Iris pigment epithelial cell (primary cell): ENCODE measurements at places on chromosomes 3 and 15.

- no peak for DNase-seq
These were observed 57.0 kb upstream of the LIMD1 start for GRCh38 chr3:45537616-45537969.

DNA sequence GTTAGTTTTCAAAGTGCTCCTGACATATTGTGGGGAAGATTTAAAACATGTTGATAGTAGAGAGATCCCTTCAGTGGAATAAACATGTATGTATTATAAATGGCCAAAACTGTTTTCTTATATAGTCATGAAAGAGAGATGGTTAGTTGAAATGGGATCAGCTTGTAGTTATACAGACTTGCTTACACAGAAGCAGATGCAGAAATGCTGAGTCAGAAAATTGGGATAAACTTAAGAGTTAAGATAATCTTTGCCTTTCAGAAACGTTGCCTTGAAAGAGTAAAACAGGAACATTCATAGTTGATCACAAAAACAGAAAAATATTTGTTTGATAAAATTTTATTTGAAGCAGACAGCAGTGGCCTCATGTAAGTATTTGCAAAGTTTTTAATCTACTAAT, 433.2 kb upstream of the BCHE start:
- no peak for DNase-seq

GRCh38 chr3:63228677-63229076, 49.4 kb upstream of the SYNPR start:
- DNase-seq, result peak; percentile 54

GRCh38 chr15:38564557-38565286, at the start of gene RASGRP1:
Gene RASGRP1, minus strand, starts transcription at chr15:38564814. Its CDS starts 186 bp downstream, at chr15:38564628.
- peak; percentile 50 for DNase-seq

- no peak for DNase-seq
These were observed 14.9 kb upstream of the SLC27A2 start for GRCh38 chr15:50167110-50167509.

DNA sequence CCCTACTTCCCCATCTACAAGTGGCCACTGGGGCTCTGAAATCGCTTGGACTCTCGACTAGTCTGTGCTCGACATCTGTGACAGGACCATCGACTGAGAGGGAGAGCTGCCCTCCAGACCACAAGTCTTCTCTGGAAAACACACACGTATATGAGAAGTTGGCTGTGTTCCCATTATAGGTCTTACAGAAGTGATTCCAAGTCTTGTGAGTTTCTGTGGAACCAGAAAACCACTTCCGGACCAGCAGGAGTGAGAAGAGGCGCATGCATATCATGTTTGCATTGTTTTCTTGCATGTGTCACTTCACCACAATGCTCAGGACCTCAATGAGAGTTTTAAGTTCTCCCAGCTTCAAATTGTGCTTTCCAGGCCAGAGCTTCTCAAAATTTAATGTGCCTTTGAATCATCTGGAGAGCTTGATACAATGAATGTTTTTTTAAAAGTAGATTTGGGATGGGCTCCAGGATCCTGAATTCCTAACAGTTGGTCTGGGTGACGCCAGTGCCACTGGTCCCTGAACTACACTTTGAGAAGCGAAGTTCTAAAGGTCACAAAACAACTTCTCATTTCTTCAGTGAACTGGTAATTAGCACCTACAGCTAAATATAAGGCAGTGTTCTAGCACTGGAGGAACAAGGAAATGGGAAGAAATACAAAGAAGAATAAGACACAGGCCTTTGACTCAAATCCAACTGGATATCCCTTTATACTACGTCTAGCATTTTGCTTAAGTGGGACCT, 15.7 kb downstream of the LIPC start:
- DNase-seq, result peak; percentile 81

GRCh38 chr15:50077176-50077575, 41.9 kb downstream of the ATP8B4 start:
- DNase-seq, result no peak

DNA sequence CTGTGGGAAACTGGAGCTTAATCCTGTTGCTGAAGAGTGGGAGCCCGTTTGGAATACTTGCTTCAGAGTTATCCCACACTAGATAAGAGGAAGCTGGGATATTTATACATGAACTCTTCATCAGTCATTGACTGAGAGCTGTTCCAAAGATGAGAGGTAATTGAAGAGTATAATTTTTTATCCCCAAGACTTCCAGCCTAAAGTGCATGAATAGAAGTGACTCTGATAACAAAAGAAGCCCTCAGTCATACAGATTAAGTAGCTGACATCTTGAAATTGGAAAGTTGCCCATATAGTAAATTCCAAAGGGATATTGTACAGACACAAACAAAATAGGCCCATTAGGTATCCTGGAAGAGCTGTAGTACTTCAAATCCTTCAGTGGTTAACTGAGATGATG, 268.0 kb downstream of the EPHA3 start:
- DNase-seq, result no peak

DNA sequence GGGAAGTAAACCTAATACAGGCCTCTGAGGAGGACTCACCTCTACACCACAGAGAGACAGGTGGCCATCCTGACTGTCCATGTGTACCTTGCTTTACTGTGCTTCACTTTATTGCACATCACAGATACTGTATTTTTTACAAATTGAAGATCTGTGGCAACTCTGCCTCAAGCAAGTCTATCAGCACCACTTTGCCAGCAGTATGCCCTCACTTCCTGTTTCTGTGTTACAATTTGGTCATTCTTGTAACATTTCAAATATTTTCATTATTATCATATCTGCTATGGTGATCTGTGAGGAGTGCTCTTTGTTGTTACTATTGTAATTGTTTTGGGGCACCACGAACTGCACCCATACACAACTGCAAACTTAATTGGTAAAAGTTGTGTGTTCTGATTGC, 78.0 kb downstream of the BBX start:
- no peak for DNase-seq

GRCh38 chr3:61417352-61417751, 144.0 kb upstream of the PTPRG start:
- DNase-seq, result peak; percentile 10

- DNase-seq, result peak; percentile 38
These were observed 7.7 kb downstream of the NR2F2 start for GRCh38 chr15:96338074-96338765.

DNA sequence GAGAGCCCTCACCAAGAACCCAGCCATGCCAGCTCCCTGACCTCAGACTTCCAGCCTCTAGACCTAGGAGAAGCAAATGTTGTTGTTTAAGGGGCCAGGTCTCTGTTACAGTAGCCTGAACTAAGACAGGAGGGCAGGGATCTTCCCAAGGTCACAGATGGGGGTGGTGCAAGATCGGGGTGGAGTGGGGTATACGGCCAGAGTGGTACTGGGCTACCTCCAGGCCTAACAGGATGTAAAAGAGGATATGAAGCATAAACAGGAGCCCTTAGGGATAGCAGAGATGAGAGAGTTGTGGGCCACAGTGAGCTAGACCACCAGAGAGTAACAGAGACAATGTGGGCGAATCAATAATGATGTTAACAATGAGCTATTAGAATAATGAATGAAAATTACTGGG, 82.9 kb downstream of the TOP2B start:
- no peak for DNase-seq

GRCh38 chr3:96300743-96301142, 513.7 kb upstream of the EPHA6 start:
- no peak for DNase-seq

GRCh38 chr15:25251700-25252390, 187.0 kb downstream of the UBE3A start:
- DNase-seq, result no peak

DNA sequence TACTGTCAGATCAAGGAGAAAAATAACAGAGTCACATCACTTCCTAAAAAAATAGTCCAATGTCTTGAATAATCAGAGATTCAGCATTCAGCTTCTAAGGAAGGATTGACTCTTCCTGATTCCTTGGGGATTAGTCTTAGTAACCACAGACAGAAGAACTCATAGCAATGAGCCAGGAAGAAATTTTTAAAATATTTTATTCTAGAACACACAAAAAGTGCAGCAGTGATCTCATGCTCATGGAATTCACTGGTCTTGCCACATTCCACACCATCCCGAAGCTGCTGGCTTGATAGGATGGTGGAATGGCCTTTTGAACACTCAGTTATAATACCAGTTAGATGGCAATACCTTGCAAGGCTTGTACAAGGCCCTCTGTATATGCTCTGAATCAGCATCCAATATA, 43.0 kb upstream of the ABI3BP start:
- DNase-seq, result peak; percentile 95

DNA sequence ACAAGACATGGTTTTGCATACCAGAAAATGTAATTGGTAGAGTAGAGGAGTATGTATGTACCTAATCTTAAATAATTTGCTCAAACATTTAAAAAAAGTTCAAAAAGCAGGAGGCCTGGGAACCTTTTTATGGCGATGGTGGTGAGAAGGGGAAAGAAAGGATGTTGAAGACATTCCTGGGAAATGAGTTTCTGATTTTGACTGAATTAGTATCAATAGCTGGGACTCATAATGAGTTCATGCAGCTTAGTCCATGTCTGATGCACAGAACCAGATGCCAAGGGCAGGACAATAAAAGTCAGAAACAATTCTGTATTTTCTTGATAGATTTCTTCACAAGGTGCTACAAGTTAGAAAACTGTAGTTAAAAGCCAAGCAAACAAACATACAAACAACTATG, 395.3 kb downstream of the GAP43 start:
- DNase-seq, result no peak

DNA sequence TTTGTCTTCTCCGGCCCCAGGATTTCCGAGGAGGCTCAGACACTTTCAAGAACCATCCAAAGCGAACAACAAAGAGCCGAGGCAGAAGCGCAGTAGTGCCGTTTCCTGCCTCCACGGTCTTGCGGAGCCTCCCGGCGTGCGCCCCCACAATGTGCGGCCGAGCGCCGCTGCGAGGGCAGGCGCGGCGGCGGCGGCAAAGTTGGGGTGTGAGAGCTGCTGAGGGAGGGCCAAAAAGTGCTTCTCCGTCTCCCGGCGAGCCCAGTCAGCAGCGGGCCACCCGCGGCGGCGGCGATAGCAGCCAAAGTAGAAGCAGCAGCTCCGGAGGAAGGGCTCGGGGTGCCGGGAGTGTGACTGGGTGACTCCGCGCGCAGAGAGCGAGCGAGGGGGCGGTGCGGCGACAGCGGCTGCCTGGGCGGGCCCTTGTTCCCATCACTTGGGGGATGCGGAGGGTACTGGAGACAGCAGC, 749.1 kb downstream of the ROBO1 start:
- DNase-seq, result peak; percentile 83

DNA sequence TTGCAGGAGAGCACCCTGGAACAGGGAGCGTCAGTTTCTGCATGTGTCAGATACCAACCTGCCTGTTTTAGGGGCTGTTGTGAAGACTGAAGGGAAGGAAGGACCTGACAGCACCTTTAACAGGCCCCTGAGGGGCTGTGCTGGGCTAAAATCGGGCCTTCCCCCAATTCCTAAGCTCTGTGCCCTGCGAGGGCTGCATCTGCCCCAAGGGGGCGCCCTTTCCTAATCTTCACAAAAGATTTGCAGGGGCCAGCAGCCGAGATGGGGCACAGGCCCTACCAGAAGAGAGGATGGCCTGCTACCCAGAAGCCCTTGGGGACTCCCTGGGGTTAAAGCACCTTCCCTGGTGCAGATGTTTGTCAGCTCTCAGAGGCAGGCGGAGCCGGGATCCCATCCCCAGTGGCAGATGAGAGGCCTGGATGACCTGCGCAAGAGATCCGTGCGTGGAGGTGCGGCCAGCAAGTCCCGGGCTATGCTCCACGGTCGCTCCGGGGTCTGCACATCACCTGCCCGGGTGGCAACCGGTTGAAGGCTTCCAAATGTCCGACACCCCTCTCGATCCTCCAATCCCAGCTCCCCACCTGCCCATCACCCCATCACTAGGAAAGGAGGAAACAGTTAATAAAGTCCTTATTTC, 53.6 kb downstream of the RHCG start:
- peak; percentile 27 for DNase-seq

DNA sequence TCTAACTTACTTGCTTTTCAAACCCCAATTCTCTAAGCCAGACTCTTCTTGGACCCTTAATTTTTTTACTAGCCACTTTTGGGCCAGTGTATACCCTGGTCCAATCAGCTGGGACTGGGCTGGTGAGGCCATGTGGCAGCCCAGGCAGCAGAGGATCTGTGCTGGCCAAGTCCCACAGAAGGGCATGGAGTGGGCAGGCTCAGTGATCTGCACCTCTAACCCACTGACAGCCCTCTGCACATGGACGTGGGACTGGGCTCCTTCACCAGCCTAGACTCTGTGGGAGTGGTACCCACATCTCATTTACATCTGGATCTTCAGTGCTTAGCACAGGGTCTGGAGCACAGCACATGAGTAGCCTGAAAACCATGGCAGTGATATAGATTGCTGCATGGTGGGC, 56.1 kb upstream of the PRR23C start:
- no peak for DNase-seq
